ENCODE measurements at places on chromosomes 11 and 22.

DNA sequence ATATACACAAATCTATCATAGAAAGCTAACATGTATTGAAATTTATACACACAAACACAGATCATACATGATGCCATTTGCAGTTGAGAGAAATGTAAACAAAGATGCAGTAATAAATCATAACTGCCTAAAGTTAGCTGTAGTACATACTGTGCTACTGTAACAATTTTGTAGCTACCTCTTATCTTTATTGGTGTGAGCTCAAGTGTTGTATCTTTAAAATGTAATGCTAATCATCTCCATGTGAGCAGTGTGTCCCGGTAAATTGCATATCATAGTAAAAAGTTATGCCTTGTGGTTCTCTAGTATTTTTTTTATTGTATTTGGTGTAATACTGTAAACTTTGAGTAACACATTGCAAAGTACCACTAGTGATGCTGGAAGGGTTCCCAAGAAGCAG, 16.8 kb upstream of the PITPNB start:
- no peak for DNase-seq

DNA sequence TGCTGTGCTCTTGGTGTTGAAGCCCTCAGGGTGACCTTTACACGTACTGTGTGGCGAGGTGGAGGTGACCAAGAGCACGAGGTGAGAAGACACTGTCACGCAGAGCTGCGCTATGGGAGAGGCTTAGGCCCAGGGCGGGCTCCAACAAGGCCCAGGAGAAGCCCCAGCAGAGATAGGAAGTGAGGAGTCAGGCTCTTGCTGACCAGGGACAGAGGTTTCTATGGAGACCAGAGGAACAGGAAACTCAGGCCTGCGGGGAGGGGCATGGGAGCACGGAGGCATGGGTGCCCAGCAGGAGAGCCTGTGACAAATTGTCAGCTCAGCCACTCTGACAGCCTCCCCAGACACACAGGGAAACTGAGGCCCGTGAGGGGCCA, 15.8 kb downstream of the DGKZ start:
- peak; percentile 86 for DNase-seq

DNA sequence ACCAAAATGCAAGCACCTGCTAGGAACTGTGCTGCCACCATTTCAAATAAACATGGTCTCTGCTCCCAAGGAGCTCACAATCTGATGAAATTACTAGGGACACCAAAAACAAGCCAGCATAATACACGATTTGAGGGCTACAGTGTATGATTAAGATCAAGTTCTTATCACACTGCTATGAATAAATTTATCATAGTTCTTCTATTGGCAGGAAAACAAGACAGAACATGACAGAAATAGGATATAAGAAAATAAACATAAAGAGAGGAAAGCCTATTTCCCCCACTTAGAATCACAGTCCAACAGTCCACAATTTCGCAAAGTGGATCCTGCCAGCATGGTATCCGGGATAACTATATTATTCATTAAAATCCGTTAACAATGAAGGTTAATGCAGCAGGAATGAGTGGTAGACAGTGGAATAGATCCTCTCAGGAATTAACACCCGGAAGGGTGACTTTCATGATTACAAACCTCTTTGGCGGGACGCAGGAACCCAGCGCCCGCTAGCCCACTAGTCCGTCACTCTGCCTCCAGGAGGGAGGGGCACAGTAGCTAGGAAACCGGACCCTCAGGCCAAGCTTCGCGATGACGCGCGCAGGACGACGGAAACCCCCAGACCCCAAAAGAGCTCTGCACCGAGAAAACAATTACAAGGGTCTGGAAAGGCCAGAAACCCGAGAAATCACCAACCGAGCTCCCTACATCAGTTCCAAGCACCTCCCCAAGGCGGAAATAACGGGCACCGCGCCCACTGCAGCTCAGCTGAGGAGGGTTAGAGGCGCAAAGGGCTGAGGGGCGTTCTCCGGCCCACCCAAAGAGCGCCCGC, 607 bp downstream of the CCDC82 start:
- DNase-seq, result peak; percentile 64

DNA sequence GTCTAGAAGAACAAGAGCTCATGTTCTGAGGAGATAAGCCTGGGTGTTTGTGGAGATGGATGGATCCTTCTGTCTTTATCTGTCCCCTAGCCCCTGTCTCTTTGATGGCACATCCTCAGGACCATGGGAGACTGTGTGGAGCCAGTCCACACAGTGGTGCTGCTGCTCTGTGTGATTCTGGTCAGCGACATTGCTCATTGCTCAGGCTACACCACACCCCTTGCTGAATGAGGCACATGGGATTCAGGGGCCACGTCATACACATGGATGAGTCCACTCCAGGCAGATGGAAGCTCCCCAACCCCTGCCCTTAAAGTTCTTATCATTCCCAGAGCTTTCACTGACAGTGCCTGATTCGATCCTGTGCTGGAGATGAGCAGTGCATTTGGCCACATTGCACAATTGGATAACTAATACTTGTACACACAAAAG, 222.2 kb downstream of the NAV2 start:
- peak; percentile 92 for DNase-seq

DNA sequence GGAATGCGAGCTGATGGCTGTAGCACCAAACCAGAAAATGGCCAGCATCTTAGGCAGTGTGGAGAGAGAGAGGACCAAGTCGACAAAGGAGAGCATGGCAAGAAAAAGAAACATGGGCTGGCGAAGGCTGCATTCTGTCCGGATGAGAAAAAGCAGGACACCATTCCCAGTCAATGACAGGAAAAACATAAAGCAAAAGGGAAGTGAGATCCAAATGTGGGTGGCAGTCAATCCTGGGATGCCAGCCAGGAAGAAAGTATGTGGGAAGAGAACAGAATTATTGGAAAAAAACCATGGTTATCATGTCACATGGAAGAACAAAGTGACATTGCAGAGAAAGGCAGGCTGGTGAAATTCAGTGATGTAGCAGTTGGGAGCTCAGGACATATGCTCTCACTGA, 36.9 kb upstream of the OR56A1 start:
- DNase-seq, result no peak

- peak; percentile 92 for DNase-seq
Observed at GRCh38 chr11:108965306-108966001, 300.6 kb downstream of the DDX10 start.

DNA sequence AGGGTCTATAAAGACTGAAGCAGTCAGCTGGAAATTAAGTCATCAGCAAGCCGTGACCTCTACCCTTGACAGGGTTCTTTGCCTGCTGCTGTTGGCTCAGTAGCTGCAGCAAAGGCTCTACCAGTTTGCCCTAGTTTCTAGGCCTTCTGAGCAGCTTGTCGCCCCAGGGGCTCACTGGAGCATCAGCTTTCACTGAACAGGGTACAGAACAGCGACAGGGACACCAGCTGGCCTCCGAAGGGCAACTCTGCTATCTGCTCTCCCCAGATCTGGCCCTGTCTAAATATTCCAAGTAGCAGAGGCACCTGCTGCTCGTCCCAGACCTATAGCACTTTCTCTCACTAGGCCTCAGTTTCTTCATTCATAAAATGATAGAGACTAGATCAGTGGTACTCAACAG, 42.4 kb downstream of the SMCO4 start:
- no peak for DNase-seq

GRCh38 chr22:16967453-16968217, 40.4 kb downstream of the GAB4 start:
- no peak for DNase-seq

- no peak for DNase-seq
Observed at GRCh38 chr11:59008947-59009346, 69.7 kb downstream of the GLYATL1 start.

- DNase-seq, result no peak
Observed at GRCh38 chr11:83511646-83512045, 225.5 kb upstream of the CCDC90B start.

GRCh38 chr11:12834166-12834565, 159.9 kb downstream of the TEAD1 start:
- DNase-seq, result no peak

DNA sequence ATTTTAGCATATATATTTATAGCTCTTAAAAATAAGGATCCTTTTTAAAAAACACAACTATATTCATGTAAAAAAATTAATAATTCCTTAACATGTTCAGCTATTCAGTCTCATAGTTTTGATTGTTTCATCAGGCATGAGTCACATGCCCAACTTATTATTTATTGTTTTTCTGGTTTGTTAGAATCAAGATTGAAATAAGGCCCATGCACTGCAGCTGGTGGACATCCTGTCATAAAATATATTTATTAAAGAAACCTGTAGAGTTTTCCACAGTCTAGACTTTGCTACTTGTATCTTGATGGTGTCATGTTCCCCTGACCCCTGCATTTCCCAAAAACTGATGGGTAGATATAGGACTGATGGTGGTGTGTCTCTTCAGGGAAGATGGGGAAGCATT, 77.4 kb downstream of the PARVA start:
- DNase-seq, result peak; percentile 62

- peak; percentile 77 for DNase-seq
Observed at GRCh38 chr11:82995754-82996398, 75.8 kb downstream of the RAB30 start.

GRCh38 chr11:132898021-132898420, 634.3 kb downstream of the OPCML start:
- peak; percentile 77 for DNase-seq

GRCh38 chr22:25880524-25880923, 138.5 kb downstream of the MYO18B start:
- DNase-seq, result no peak

DNA sequence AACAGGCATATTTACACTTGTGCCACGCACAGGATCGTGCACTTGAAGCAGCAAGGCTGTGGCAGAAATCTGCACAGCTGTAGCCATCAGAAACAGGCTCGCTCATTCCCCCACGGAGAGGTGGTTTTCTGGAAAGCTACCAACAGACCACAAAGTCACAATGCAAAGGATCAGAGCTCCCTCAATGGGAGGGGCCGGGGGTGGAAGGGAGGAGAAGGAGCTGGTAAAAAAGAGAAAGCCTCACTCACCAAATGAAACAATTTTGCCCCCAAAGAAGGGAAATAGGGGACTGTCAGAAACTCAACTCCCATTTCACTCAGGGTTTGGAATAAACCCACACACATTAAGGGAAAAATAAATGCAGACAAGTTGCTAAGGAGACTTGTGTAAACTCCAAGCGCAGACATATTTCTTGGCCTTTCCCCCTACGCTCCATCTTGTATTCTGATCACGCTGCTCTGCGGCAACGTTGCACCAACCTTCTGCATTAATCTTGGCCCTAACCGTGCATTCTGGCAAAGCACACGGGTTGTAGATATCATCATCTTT, 43.2 kb upstream of the BLID start:
- peak; percentile 71 for DNase-seq

GRCh38 chr11:110883256-110883655, 171.0 kb upstream of the ARHGAP20 start:
- DNase-seq, result no peak

Data from EH (cell line).